ENCODE measurements at places on chromosomes 7 and 10.

- DNase-seq: no peak
These were observed 82.9 kb downstream of the KIAA1549 start for GRCh38 chr7:138898255-138898654.

DNA sequence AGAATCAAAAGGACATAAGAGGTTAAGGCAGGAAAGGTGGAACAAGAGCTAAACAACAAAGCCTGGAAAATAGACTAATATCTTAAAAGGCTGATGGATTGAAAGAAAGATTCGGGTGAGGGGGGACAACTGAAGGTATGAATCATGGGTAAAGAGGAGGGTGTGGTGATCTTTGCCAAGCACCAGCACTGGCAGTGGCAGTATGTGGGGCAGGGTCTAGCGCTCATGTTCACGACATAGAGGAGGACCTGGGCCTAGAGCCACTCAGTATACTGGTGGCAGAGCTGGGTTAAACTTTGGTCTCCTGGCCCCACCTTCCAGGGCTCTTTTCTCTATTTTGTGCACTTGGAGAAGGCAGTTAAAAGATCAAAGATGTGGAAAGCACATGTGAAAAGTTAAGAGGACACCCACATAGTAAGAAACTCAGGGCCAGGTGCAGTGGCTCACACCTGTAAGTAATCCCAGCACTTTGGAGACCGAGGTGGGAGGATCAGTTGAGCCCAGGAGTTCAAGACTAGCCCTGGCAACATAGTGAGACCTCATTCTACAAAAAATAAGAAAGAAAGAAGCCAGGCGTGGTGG lies 40.5 kb upstream of the MMD2 start:
- DNase-seq: no peak

DNA sequence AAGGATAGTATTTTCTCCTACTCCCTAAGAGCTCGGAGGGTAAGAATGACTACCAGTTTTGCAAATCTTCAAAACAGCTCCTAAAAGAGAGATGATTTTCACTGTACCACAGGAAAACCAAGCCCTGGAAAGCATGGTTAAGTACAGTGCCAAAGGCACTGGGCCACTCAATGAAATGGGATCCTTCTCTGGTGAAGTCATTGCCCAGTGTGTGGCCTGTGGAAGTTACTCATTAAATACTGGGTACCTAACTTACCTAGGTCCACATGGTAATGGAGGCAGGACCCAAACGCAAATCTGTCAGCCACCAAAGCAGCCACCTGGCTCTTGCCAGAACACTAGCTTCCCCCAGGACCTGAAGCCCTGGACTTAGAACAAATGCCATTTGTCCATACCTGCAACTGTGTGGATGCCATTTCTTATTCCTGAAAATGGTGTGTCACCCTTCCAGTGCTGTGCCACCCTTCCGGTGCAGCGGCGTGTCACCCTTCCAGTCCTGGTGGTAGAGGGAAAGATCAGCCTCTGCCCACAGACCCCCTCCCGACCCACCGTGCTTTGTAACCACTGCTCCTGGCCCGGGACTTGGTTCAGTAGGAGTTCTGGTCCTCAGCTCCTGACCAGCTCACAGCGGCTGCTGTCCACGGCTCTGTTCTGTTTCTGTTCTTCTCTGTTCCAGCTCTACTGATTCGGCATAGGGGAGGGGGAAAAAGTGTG lies 659.2 kb downstream of the SDK1 start:
- no peak for DNase-seq

GRCh38 chr7:81402227-81402626 lies 367.6 kb downstream of the HGF start:
- no peak for DNase-seq

DNA sequence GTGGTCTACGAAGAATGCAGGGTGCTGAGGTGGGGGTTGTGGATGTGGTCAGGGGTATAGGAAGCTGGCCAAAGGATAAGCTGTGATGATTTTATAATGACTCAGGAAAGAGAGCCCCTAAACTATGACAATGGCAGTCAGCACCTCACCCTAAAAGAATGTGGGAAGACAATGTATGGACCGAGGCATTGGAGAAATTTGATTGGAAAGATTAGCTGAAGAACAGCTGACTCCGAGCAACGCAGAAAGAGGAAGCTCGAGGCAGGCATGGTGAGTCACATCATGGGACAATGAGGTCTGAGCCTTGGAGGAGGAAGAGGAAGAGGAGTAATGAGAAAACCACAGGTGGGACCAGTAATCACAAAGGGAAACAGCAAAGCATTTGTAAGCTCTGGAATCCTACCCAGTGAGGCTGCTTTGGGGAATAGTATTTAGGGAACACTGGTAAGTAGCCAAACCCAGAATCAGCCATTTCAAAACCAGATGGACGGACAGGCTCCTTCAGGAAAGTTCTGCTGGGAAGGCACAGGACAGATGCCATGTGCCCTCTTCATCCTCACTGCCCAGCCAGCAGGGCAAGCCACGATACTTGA lies 295.4 kb downstream of the PRPF18 start:
- peak; percentile 35 for DNase-seq

GRCh38 chr7:88358881-88359280 lies 52.2 kb upstream of the STEAP4 start:
- no peak for DNase-seq
